ENCODE measurements at places on chromosomes 11 and 22.

DNA sequence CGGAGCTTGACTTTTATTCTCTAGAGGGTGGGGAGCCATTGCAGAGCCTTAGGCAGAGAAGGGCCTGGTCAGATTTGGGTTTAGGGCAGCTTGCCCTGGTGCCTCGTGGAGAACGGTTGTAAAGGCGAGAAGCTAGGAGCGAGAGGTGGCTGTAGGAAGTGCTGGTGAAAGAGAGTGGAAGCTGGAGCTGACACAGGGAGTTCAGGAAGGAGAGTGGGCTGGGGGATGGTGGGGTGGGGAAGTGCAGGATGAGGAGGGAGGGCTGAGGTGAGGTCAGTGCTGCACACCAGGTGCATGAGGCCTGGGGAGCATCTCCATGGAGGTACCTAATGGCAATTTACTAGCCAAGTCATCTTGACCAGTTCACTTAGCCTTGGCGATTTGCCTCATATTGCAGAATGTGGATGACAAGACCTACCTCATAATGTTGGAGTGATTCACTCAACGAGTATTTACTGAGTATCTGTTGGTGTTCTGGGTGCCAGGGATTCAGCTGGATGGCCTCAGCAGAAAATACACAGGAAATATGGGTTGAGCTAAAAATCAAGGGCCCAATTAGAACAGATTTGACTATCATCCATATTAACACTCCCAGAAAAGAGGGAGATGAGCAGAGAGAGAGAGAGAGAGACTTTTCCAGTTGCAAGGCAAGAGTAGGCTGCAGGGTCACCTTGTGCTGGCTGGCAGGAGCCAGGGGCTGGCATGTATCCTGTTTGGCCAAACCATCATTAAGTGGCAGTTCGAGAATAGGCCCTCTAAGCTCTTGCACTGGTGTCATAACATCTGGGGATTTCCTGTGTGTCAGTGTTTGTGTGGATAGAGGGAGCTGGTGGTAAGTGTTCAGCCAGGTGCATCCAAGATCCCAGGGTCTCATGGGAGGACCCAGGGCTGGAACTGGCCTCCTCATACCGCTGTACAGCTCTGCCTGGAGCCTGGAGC is 44.4 kb upstream of the CLDN5 start:
- DNase-seq: no peak

GRCh38 chr11:126978911-126979310 is 21.7 kb downstream of the KIRREL3 start:
- DNase-seq: no peak

GRCh38 chr11:132106096-132106982 is 735.9 kb downstream of the NTM start:
- DNase-seq: no peak

GRCh38 chr11:121199516-121199915 is 93.1 kb upstream of the SC5D start:
- no peak for DNase-seq

DNA sequence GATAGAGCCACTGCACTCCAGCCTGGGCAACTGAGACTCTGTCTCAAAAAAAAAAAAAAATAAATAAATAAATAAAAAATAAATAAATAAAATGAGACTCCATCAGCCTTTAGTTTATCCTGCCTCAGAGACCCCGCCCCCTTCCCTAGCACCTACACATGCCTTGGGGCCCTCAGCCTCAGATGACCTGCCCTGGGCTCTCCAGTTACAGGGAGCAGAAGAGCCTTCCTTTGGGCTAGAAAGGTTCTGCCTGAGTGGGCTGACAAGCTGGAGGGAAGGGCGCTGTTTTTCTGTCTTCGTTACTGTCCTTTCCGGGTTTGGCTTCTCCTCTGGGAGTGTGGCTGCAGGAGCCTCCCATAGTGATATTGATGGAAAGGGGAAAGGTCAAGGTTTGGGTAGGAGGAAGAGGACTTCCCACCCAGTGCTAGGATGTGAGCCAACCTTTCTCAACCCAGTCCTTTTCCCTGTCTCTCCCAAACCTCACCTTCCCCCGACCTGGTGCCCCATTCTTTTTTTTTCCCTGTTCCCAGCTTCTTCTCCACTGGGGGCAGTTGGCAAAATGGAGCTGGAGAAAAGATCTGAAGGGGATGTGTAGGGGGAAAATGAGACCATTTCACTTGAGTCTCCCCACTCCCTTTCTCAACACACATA is 1.5 kb upstream of the SF3B2 start:
- DNase-seq: no peak

DNA sequence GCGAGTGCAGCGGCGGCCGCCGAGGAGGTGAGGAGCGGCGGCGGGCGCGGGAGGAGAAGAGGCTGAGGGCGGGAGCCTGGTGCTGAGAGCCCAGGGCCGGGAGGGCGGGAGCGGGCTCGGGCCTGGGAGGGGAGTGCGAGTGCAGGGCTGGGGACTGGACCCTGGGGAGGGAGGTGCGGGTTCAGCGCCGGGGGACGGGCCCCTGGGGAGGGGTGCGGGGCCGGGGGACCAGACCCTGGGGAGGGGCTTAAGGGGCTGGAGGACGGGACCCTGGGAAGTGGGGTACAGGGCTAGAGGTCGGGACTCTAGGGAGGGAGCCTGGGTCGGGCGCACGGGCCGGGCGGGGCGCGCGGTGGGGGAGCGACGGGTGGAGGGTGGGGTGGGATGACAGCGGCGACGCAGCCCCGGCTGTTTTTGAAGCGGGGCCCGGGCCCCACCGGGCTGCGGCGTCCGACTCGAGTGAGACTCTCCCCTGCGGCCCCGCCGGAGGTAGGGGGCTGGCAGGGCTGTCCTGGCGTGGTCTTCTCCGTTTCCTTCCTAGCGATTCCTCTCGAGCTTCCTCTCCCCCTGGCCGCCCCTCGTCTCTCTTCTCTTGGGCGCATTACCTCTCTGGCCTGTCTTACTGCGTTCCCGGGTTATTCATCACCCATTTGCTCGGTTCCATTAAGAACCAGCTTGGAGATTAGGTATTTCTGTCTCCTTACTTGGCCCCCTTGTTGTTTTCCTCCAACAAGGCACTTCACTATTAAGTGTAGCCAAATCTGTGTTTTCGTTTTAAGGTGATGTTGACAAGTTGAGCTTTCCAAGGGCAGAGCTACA is 754 bp downstream of the NUP50 start:
- no peak for DNase-seq

- DNase-seq: no peak
Measured at GRCh38 chr11:7668911-7669310, 4.4 kb downstream of the CYB5R2 start.

- no peak for DNase-seq
Measured at GRCh38 chr11:70299636-70300035, 29.1 kb downstream of the PPFIA1 start.

DNA sequence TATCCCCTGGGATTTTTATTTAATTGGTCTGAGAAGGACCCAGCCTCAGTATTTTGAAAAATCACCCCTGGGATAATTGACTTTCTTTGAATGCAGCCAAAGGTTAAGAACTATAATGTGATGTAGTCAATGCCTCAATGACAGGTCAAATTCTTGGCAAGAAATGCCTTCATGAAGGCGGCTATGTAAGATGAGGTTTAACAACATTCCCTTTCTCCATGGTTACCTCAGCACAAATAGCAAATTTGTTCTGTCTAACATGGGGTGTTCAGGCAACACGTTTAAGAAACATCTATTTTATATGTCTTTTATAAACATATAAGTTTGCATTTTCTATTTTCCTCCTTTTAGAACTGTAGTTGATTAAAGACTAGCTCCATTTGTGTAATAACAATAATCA is 5.3 kb downstream of the SLN start:
- no peak for DNase-seq

DNA sequence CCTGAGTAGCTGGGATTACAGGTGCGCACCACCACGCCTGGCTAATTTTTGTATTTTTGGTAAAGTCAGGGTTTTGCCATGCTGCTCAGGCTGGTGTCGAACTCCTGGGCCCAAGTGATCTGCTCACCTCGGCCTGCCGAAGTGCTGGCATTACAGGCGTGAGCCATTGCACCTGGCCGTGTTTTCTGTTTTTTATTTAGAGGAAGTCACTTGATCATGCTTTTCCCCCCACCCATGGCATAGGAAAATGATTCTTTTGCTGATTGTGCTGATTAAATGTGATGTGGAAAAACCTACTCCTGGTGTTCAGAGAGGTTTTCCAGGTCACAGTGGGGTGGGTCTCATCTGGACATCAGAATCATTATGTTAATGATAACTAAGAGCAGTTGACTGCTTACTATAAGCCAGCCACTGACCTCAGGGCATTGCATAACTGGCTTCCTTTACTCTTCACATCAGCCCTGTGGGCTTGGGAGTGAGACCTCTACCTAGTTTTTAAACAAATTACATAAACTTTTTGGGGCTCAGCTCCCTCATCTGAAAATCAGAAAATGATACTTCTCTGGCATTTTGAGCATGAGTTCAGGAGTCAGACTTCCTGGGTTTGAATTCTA is 71.0 kb downstream of the PTPRJ start:
- no peak for DNase-seq

GRCh38 chr11:1918436-1919315 is 827 bp upstream of the TNNT3 start:
- DNase-seq: no peak

DNA sequence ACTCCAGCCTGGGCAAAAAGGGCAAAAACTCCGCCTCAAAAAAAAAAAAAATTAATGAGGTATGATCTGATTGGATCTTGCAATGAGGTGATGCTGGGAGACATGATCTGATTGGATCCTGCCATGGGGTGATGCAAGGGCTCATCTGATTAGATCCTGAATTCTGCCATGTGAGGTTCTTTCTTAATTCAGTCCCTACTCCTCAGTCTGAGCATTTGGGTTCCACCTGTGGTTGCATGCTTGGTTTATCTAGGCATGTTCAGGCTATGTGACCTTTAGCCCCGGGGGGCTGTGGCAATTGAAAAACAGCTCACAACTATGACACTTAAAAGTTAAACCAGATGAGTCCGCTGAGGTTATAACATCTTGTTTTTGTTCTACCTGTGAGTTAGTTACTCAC is 4.8 kb upstream of the TRIM6 start:
- DNase-seq: no peak

All from CD4-positive, alpha-beta T cell treated with Interleukin-17A for 1 hour (primary cell).